Cerebellar cortex (tissue), 1 donor: ENCODE measurements at places on chromosomes 11 and 22.

DNA sequence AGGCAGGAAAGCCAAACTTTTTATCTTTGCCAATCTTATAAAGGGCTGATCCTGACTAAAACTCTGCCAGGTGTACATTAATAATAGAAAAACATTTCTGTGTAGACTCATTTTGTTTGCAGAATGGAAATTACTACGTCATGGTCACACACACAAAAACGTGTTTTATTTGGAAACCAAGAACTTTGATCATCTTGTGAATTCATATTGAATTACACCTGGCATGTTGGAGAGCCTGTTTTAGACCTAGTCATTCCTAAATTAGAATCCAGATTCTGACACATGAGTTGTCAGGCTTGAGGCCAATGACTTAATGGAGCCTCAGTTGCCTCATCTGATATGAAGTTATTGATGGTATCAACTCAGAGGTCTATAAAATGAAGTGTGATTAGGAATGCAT is 235.6 kb upstream of the TENM4 start:
- DNase-seq, result no peak

DNA sequence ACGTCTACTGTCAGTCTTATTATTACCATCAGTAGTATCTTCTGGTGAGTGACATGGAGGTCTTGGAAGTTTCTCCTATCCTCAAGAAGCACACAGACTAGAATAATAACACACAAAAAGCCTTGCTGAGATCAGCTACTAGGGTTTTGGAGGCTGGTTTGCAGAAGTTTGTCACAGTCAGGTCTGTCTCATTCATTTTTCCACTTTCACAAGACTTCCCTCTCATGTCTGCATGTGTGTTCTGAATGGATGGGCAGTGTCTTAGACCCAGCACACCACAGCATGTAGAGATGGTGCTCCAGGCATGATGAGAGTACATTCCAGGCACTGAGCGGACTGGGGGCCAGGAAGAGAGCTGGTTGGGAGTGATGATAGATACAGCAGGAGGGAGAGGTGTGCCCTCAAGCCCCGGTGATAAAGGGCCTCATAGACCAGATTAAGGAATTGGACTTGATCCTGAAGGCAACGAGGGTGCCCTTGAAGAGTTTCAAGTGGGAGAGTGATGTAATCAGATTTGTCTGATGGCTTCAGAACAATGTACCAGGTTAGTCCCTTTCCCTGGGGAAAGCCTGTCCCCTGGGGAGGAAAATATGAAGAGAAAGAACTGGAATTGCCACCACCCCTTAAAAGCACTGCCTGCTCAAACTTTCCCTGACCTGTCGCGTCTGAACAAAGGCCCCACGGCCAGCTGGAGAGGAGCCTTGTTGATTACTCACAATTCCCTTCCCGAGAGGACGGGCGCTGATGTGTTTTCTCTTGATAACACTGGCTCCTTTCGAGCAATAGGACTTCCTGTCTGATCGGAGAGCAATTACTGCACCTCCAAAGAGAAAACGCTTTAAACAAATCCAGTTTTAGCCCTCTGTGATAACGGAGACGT is 45.1 kb upstream of the LMO2 start:
- DNase-seq, result no peak

DNA sequence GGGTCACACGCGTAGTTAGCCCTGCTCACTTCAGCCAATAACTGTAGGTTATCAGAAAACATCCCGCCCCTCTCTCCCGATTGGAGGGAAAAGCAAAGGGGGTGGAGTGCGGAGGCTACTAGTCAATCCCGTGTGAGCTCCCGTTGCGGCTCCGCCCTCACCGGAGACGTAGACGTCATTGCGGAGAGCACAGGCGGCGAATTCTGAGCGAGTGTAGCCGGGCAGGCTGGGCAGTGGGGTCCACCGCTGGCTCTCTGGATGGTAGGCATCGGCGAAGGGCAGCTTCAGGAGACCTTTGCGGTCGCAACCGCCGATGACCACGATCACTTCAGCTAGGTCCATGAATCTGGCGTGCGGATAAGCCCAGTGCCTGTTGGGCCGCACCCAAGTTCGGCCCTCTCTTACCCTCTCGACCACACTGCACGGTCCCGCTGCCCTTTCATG is 4.7 kb downstream of the KLHL35 start:
- DNase-seq, result peak; percentile 84

GRCh38 chr11:83249972-83250593 is 36.1 kb downstream of the CCDC90B start:
- DNase-seq, result peak; percentile 46

DNA sequence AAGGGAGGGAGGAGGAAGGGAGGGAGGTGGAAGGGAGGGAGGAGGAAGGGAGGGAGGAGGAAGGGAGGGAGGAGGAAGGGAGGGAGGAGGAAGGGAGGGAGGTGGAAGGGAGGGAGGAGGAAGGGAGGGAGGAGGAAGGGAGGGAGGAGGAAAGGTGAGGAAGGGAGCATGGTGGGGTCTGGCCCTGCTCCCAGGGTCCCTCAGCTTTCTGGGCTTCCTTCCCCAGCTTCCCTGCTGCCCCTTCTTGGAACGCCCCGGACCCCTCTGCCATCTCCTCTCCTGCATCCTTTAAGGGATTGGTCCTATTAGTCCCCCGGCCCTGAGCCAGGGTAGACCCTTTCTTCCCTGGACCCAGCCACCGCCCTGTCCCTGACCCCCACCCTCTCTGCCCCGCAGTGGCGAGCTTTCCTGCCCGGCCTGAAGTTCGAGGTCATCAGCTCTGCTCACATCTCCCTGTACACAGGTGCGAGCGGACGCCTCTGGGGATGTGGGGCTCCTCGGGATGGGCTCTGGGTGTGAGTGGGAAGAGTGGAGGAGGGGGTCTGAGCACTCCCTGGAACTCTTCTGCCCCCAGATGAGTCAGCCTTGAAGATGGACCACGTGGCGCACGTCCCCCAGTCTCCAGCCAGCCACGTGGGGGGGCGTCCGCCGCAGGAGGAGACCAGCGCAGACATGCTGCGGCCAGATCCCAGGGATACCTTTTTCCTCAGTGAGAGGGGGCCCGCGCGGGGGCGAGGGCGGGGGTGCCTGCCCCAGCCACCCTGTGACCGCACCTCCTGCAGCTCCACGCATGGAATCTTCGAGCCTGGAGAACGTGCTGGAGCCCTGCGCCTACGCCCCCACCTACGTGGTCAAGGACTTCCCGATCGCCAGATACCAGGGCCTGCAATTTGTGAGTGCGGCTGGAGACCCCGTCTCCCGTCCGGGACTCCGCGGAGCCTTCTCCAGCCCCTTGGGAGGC is 6.0 kb downstream of the B4GALNT4 start:
- DNase-seq, result no peak

DNA sequence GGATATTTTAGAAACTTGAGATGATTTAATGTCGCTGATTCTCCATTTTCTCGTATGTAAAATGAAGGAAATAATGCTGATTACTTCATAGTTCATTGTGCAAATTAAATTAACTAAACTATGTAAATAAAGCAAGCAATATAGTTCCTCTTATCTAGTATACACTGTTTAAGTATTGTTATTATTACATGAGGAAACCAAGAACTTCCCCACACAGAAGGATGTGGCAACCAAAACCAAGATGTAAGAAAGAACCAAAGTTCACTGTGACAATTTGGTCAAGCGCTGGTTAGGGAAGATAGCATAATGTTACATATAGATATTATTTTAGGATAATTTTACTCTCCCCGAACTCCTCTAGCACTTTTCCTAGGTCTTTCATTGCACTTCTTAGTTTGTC is 103.2 kb downstream of the XKR3 start:
- DNase-seq, result no peak

DNA sequence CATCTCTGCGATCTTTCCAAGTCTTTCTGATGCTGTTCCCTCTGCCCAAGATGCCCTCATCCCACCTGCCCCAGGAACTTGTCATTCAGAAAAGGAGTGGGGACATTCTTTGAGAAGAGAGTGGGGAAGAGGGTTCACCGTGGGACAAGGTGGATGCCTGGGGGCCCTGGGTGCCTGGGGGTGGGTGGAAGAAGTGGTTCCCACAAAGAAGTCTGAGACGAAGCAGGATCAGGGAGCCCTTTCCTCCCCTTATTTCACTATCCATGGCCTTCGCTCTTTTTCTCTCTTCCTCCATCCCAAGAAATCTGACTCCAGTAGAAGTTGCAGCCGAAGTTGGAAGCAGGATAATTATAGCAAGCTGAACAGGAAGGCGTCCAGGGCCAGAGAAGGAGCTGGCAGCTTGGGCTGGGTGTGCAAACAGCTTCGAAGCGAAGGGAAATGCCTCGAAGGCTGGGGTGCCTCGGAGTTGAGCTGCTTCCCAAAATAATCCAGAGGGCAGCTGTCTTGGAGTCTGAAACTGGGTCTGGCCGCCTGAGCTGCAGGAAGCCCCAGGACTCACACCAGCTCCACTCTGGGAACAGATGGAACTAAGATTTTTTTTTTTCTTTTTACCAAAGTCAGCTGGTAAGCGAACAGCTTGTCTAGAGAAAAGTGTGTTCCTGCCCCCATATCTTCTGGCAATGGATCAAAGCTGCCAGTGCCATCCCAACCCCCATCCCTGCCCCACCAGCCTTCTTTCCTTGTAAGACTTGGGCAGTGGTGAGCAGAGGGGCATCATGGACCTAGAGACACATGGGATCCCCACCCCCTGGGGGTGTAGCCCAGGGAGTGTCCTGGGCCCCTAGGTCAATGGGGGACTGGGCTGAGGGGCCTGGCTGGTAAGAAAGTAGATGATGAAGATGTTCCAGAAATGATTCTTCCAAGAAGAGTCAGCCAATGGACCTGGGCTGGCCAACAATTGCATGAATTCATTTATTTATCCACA is 31.5 kb downstream of the PARVG start:
- peak; percentile 16 for DNase-seq

GRCh38 chr11:20483931-20484330 is 96.4 kb downstream of the PRMT3 start:
- no peak for DNase-seq
